ENCODE measurements at places on chromosomes 5 and 9. TPM values are rescaled to one million over a fixed set of nuclear protein-coding genes. Genes with fewer than 3 reads are reported as not detected.

Gene CREB3
- total RNA-seq = 125 TPM

Gene GPR150
- under 0.01 TPM for total RNA-seq

Gene TPRN
- 14.9 TPM for total RNA-seq

Gene STARD4
- total RNA-seq = 348 TPM

Gene CBY3
- total RNA-seq = 0.29 TPM

Gene ANKRD20A1
- total RNA-seq = not detected

Gene TPM2
- 1,162 TPM for total RNA-seq

Gene SWI5
- 17.6 TPM for total RNA-seq

Gene NR4A3
- total RNA-seq = 0.43 TPM

Gene GZMA
- not detected for total RNA-seq

Gene PCDHB5
- 0.14 TPM for total RNA-seq

Gene ABO
- not detected for total RNA-seq

Gene FAM120A
- 130 TPM for total RNA-seq

Gene MRPS27
- total RNA-seq = 85.8 TPM

Gene IL4
- not detected for total RNA-seq

Gene SCGB3A2
- not detected for total RNA-seq

Gene NXNL2
- 0.22 TPM for total RNA-seq

Gene SLC6A19
- total RNA-seq = not detected

Gene GABRA6
- total RNA-seq = 0.29 TPM

Gene FRRS1L
- total RNA-seq = not detected

Gene PPP2R2B
- total RNA-seq = not detected

Gene SLC36A2
- not detected for total RNA-seq

Gene PCDHGA3
- 5.5 TPM for total RNA-seq

Gene CEL
- not detected for total RNA-seq

Gene CATSPER3
- not detected for total RNA-seq

Gene TEX48
- not detected for total RNA-seq

Gene IFNA21
- not detected for total RNA-seq

Gene IRF1
- 58.0 TPM for total RNA-seq

Gene CNTNAP3B
- total RNA-seq = 0.57 TPM

Gene TTC1
- total RNA-seq = 42.5 TPM

Gene IL11RA
- 5.9 TPM for total RNA-seq

Gene OSTF1
- 45.4 TPM for total RNA-seq

Gene TLE1
- 15.5 TPM for total RNA-seq

Gene SLC6A3
- not detected for total RNA-seq

Gene EIF4EBP3
- total RNA-seq = 1.3 TPM

Gene ANKRD18A
- total RNA-seq = not detected

Gene RGMB
- 36.1 TPM for total RNA-seq
